ENCODE measurements at places on chromosomes 2 and 18. TPM values are rescaled to one million over a fixed set of nuclear protein-coding genes. Genes with fewer than 3 reads are reported as not detected.

GRCh38 chr2:28219138-28219537, 173.5 kb upstream of the FOSL2 start:
- no peak for DNase-seq

The COL4A4 gene
- total RNA-seq: 15.1 TPM

The CDKL4 gene
- 1.1 TPM for total RNA-seq

The PSMG2 gene
- total RNA-seq: 45.2 TPM

The TIGD1 gene
- total RNA-seq: 3.1 TPM
